ENCODE measurements at places on chromosomes 11 and 22.

DNA sequence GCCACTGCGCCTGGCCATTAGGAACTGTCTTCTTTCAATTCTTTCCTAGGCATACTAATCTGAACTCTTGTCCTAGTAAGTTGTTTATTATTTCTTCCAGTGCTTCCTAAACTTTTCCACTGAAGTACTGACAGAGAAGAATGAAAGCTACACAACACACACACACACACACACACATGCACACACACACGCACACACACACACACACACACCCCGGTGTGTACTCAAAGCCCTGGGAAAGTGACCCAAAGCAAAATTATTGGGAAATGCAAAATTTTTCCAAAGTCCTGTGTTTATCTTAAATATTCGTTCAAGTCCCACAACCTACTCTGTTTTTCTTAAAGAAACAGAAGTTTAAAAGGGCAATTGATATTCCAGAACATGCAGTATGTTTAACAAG lies 19.4 kb upstream of the SIK2 start:
- no peak for DNase-seq

- DNase-seq = no peak
These were observed 768 bp upstream of the CDKN1C start for GRCh38 chr11:2886191-2886894.

GRCh38 chr11:70435361-70435760 lies 37.0 kb downstream of the CTTN start:
- DNase-seq = no peak

DNA sequence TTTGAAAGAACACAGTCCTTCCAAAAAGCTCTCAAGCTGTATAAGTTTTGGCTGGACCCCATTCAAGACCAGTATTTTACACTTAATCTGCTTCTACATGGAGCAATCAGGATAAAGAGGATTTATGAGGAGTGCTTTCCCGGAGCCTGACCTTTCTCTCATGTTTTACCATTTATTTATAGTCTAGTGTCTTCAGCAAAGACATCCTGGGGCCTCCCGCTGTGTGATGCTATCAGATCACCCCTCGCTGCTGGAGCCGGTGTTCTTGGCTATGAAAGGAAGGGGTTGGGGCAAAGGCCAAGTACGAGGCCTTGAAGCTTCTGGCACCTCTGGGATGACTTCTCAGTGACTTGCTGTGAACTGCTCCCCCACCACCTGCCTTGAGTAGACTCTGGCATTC lies 189.6 kb downstream of the ADAMTS15 start:
- no peak for DNase-seq

DNA sequence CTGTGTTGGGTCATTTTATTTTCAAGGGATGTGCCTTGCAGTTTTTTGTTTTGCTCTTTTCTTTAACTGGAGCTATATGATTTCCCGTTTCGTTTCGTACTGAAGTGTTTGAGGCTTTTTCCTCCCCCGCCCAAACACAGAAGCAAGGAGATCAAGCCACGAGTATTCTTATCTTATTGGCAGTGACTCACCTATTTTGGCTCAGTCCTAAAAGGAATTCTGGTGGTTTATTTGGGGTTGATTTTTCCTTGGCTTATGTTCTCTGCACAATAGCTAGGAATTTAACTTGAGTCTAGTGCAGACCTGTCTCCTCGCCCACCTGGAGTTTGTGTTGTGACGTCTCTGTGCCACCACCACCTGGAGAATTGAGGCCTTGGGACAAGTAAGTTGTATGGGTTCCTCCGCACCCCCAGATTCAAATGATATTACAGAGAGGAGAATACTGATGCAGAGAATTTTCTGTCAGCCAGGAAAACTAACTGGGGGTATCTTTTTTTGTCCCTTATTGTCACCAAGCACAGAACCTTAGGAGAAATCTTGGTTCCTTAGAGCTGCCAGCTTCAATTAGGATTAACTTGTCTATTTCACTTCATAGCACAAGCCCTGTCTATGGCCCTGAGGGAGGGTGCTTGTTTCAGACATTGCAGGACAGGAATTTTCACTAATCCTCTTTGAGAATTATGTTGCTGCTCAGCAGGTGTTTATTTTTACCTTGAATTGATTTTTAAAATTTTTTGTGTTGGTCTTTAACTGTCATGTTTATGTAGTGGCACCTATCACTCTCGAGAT lies 90.4 kb upstream of the BIRC3 start:
- no peak for DNase-seq

DNA sequence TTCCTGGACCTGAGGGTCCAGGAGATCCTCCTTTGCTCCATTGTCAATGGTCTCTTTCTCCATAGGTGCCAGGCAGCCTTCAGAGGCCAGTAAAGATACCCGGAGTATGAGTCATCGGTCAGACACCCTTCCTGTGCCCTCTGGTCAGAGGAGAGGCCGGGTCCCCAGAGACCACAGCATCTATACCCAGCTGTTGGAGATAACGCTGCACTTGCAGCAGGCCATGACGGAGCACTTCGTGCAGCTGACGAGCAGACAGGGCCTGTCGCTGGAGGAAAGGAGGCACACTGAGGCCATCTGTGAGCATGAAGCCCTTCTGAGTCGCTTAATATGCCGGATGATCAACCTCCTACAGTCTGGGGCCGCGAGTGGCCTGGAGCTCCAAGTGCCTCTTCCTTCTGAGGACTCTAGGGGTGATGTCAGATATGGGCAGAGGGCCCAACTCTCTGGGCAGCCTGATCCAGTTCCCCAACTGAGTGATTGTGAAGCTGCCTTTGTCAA lies at the start of gene ACCSL:
Gene ACCSL (plus strand): TSS at position 51 of the 501 bp plus-strand sequence. CDS start 56 bp downstream, at position 107.
- no peak for DNase-seq

DNA sequence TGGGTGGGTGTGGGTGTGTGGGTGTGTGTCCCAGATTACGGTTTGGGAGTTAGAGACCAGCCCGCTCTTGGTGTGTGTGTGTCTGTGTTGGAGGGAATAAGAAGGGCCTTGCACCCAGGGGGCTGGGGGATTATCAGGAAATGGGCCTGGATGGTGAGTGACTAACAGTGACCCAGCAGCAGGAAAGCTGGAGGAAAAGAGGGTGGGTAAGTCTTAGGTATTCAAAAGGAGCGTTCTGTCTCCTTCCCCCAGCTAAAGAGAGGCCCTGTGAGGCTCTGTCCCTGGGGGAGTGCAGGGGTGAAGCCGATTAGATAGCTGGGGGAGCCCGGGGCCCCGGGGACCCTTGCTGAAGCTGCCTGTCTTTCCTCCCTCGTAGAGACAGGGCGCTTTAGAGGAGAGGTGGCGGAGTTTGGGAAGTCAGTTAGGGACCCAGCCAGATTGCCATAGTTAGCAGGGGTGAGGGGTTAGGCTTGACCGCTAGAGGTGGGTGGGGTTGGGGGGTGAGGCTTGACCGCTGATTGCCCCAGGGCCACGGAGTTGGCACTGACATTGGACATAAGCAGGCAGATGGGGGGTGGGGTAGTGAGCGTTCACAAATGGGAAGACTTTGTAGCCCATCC lies 1.5 kb downstream of the OAF start:
- DNase-seq = no peak

DNA sequence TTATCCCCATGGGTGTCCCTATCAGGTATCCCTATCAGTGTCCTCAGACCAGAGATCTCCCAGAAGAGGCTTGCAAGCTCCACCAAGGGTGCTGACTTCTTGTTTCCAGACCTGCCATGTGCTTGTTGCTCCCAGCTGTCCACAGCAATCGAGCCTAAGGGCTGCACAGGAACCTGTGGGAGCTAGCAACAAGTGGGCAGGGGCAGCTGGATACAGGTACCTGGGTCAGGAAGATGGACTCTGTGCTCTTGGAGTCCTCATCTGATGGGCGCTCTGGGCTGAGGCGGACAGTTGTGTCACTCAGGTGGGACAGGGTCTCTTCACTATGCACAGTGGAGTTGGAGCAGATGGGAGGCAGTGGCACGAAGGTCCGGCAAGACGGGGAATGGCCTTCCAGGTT lies 99.2 kb downstream of the RNF169 start:
- DNase-seq = no peak

DNA sequence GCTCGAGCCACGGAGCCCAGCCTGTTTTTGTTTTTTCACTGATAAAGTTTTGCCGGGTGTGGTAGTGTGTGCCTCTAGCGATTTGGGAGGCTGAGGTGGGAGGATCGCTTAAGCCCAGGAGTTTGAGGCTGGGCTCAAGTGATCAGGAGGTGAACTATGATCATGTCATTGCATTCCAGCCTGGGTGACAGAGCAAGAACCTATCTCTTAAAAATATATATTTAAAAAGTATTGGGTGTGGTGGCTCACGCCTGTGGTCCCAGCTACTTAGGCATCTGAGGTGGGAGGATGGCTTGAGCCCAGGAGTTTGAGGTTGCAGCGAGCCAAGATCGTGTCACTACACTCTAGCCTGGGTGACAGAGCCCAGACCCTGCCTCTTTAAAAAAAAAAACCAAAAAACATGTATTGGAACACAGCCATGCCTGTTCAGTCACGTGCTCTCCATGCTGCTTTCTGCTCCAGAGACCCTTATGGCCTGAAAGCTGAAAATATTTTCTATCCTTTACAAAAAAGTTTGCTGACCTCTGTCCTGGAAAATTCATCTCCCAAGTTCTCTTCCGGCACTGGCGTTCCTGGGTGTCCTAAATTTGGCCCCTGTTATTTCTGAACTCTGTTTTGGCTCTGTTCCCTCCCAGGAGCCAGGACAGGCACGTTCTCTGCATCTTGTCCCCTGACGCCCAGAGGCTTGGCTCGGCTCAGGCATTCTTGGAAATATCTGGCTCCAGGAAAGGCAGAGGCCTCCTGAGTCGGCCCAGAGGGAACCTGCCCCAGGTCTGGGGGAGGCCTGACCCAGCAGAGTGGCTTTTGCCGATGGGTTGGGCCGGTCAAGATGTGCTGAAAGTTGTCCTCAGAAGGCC lies 61.3 kb upstream of the PPP6R3 start:
- DNase-seq = no peak

DNA sequence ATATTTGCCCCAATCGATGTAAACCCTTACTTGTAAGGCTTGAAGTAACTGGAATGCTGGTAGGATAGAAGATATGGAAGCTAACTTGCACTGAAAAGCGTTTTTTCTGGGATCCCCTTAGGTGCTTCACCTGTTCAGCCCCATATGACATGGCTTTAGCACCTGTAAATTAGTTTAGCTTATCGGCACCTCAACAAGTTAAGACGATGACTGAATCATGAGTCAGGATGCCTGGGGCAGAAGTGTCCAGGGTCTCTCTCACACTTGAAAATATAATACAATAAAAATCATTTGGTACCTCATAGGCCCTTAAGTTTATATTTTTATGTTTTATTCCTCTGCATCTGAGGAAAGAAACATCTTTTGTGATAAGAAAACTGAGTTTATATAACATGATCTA lies 409.2 kb upstream of the LRRC4C start:
- no peak for DNase-seq

- DNase-seq = no peak
These were observed 5.7 kb downstream of the SLC16A8 start for GRCh38 chr22:38078046-38078840.

GRCh38 chr11:65260302-65260701 lies 1.5 kb upstream of the POLA2 start:
- DNase-seq = no peak

GRCh38 chr11:116605543-116606459 lies 167.0 kb downstream of the BUD13 start:
- no peak for DNase-seq

- DNase-seq = no peak
These were observed 446.6 kb downstream of the TBC1D22A start for GRCh38 chr22:47209040-47209514.

DNA sequence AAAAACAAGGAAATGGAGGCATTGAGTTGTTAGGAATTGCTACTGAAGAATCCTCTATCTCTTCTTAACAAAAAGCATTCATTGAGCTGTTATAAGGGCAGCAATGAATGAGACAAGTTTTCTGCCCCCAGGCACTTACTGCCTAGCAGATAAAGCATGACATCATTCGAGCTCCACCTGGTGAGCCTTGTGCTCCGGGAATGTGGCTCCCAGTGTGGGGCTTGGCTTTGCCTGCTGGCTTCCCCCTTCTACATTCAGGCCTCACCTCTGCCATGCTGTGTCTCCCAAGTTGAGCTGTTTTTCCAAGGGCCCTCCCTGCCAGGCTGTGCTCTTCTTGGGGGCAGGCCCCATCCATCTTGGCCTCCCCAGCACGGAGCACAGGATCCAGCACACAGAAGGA lies 56.9 kb upstream of the EIF3D start:
- DNase-seq = no peak

GRCh38 chr22:38923463-38924346 lies 33.7 kb upstream of the APOBEC3A start:
- DNase-seq = no peak

GRCh38 chr11:104907521-104908185 lies 9.4 kb upstream of the CASP12 start:
- DNase-seq = no peak

DNA sequence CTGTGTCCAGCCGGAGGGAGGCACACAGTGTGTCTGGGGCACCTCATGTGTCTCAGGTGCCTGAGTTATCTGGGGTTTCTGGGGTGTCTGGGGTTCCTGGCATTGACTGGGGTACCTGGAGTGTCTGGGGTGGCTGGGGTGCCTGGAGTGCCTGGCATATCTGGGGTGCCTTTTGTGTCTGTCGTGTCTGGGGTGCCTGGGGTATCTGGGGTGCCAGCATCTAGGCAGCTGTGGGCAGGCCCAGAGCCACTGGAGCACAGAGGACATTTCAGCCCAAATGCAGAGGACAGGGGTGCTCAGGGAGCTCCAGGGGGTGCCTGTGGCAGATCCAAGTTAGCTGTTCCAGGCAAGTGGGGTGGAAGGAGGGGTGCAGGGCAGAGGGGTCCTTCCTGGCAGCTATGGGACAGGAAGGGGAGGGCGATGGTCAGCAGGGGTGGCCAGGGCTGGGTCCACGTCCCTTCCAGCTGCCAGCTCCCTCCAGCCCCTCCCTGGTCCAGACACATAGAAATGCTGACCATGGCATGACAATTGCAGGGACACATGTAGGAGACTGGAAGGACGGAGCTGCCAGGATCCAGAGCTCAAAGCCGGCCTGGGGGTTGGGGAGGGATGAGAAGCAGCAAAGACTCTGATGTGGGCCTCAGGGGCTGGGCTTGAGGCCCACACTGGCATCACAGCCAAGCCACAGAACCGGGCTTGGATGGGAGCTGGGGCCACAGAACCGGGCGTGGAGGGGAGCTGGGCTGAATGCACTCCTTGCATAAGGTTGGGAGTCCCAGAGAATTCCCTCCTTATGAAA lies 133.0 kb downstream of the BRD1 start:
- DNase-seq = no peak

DNA sequence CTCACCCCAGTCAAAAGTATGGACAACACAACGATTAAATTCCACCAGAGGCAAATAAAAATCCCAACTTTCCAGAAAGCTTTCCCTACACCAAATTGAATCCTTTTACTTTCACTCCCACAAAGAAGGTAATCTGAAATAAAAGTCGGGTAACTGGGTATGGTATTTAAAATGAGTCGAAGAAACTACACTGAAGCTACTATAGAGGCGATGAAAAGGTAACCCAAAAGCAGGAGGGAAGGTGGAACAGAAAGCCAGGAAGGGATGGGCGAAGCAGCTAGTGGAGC lies 1.1 kb downstream of the PICALM start:
- no peak for DNase-seq

GRCh38 chr22:23065495-23066122 lies 4.7 kb upstream of the GNAZ start:
- DNase-seq = no peak

All from esophagus squamous epithelium (tissue), 5 donors.